ENCODE measurements at places on chromosomes 16 and 17.
A peak's percentile ranks its signal among the peaks of the same experiment; 100 is the strongest.

DNA sequence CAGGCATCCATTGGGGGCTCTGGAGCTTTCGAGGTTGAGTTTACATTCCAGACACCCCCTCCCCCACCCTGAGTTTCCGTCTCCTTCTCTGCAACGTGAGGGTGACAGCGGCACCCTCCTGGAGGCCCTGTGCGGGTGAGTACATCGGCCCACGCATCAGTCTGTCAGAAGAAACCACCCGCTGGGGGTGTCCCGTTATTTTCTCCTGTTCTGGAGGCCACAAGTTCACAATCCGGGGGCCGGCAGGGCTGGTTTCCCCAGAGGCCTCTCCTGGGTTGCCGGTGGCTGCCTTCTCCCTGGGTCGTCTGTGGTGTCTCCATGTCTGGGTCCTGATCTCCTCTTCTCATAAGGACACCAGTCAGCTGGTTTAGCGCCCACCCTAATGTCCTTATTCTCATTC lies 35.7 kb downstream of the GSE1 start:
- DNase-seq, result no peak

- no peak for DNase-seq
Observed at GRCh38 chr17:82935966-82936767, 96.3 kb upstream of the ZNF750 start.

DNA sequence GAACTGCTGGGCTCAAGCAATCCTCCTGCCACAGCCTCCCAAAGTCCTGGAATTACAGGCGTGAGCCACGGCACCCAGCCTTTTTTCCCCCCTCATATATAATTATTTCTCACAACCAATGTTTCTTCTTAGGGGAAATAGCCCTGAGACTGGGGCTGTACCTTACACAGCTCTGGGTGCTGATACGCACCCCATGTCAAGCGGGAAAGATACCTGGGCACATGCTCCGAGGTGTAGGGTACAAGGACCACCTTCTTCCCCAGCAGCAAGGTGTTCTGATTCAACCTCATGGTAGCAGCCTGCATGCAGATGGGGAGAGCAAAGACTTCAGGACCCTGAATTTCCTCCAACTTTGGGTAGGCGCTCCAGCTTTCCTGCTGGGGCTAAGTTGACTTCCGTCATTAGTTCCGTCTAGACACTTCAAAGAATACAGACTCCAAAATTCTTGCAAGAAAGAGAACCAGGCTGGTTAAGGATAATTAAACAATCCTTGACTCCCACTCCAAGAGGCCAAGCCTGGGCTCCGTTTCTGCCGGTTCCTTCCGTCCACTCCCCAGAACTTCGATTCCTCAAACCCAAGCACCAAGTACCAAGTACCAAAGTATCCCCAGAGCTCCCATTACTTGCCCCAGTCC lies 619 bp downstream of the NAT9 start:
- no peak for DNase-seq

GRCh38 chr17:42702446-42702845 lies 20.1 kb downstream of the CNTNAP1 start:
- no peak for DNase-seq

DNA sequence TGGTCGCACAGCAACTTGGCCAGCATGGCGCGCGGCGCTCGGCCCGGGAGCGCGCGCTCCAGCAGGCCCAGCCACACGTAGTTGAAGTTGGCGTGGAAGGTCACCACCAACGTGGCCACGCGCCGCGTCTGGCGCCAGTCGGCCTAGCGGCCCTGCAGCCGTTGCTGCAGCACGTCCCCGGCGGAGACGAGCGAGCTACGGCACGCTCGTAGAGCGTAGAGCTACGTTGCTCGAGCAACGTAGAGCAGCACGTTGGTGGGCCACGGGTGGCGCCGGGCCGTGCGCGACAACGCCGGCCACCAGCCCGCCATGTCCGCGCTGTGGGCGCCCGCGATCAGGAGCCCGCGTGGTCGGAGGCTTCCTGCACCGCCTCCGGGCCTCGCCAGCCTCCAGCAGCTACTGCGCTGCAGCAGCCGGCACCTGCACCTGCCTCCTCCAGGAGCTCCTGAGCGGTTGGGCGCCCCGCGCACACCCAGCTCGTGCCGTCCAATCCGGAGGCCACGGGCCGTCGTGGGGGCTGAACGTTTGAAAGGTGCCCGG lies 13.4 kb upstream of the SULT1A1 start:
- no peak for DNase-seq

DNA sequence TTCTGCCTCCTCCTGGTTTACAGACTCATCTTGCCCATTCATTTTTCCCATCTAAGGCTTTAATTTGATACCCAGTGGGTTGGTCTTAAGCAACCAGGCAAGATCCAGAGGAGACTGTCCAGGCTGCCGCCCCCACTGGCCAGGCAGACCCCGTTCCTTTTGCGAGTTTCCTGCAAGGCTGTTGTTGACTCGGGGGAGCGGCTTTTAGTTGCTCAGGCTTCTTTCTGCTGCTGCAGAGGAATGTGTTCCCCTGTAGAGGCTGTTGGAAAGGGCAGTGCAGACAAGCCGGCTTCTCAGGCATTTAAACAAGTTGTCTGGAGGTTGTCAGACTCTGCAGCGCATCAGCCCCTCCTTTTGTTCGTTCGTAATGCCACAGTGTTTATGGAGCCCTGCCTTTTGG lies 231.2 kb downstream of the PRKCA start:
- no peak for DNase-seq

DNA sequence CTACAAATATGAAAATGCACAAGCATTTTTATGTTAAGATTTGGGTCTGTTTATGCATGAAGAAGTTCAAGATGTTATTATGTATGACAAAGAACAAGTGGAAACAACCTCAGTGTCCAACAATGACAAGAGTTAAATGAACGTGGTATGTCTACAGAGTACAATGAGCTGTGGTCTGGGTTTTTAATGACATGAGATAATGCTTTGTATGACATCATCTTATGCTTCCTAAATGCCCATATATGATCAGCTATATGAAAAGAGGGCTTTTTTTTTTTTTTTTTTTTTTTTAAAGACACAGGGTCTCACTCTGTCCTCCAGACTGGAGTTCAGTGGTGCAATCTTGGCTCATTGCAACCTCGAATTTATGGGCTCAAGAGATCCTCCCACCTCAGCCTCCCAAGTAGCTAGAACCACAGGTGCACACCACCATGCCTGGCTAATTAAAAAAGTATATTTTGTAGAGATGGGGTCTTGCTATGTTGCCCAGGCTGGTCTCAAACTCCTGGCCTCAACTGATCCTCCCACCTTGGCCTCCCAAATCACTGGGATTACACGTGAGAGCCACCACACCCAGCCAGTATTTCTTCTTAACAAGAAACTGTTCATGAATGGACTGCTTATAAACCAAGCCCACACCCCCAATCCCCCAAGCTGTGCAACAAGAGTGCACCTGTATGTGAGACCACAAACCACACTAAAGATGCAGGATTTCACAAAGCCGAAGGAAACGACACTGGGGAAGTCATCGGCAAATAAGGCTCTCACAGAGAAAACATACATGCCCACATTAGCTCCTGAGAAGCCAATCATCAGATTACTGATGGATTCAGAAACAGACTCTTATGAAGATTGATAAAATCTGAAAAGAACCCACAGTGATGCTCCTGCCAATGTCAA lies 114.5 kb downstream of the CPPED1 start:
- no peak for DNase-seq

DNA sequence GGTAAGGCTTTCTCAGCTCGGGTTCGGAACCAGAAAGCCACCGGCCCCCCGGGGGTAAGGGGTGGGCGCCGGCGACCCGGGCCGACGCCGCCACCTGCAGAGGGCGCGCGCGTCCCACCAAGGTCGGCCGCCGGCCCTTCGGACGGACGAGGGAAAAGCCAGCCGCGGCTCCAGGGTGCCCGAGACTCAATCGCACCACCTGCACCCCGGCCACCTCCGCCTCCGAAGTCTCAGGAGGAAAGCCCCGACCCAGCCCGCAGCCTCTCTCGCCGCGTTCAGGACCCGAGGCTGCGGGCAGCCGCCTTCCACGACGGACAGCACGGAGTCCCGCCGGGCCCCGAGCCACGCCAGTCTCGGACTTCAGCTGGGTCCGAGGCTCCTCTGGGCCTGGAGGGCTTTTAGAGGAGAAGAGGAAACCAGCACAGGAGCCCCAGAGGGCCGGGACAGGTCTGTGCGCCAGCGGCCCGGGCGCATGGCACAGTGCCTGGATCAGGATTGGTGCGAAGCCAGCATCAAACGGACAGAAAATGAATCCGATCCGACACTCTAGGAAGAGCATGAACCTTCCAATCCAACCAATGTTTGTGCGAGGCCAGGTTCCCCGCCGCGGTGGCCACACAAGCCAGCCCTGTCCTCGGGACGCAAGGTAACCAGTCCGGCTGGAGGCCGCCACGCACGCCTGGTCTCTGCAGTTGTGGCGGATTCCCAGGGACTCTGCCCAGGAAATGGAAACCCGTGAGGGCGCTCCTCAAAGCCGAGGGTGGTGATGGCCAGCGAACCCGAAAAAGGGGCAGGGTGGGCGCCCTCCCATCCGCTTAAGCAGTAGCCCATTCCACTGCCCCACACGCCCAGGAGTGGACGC lies 6.7 kb downstream of the CBX8 start:
- peak; percentile 27 for DNase-seq

GRCh38 chr16:54511222-54511731 lies 224.7 kb upstream of the IRX3 start:
- DNase-seq, result peak; percentile 67

GRCh38 chr17:77441130-77441920 lies 300.6 kb downstream of the SEC14L1 start:
- DNase-seq, result no peak

DNA sequence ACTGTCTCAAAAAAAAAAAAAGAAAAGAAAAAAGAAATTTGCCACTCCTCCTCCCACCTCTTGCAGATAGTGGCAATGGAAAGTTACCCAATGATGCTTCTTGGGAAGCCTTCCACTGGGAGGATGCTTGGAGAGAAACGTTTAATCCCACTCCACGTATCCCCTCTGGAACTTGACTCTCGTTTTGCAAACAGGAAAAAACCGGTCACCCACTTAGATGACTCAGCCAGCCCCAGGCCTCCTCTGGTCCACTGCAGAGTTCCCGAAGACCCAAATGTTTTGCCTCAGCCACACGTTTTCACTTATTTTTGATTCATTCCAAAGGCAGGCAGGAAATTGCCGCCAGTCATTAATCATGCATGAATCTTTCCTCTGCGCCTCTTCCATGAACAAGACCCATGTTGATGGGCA lies 9.3 kb upstream of the TNFRSF17 start:
- peak; percentile 84 for DNase-seq
